Calu3 (cell line): ENCODE measurements at places on chromosomes 2 and 18. TPM values are rescaled to one million over a fixed set of nuclear protein-coding genes. Genes with fewer than 3 reads are reported as not detected.

The RFX8 gene
- not detected in 2 replicates for total RNA-seq

The CHCHD5 gene
- total RNA-seq, result 18.0 and 20.1 TPM in 2 replicates

DNA sequence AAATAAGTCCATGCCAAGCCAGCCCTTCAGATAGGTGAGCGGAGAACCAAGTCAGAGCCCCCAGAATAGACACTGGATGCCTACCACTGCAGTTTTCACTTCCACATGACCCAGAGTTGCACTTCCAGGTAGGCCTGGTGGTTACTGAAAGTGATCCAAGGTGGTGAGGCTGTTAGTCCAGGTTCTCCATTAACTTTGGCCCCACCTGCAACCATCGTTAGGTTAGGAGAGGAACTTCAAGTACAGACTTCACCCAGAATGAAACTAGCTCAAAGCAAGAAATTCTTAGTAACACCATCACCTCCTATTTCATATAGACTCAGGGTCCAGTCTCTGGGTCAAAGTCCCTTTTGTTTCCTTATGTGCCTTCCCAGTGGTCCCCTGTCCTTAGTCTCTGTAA lies 293.1 kb upstream of the ID2 start:
- DNase-seq, result no peak

GRCh38 chr2:83561592-83561991 lies 897.5 kb downstream of the SUCLG1 start:
- DNase-seq, result no peak

DNA sequence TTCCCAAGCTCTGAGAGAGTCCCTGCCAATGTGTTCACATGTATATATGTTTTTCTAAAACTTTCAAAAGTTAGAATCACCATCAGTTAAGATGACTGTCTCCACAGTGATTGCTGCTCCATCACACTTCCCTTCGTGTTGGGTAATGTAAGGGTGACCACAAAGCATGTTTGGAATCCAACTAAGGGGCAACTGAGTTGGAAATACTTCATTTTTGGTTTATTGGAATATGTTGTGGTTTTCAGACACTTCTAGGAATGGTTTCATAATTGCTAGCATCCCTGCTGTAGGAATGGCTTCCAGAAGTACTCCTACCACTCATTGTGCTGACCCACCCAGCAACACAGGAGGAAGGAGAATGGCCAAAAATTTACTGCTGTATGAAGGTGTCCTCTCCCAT lies 212.5 kb upstream of the GULP1 start:
- DNase-seq, result no peak

GRCh38 chr18:8989017-8989416 lies 113.5 kb upstream of the NDUFV2 start:
- DNase-seq, result no peak
